ENCODE measurements at places on chromosomes 6 and 20.

- no peak for DNase-seq
Observed at GRCh38 chr6:84902354-84902928, 138.0 kb upstream of the TBX18 start.

DNA sequence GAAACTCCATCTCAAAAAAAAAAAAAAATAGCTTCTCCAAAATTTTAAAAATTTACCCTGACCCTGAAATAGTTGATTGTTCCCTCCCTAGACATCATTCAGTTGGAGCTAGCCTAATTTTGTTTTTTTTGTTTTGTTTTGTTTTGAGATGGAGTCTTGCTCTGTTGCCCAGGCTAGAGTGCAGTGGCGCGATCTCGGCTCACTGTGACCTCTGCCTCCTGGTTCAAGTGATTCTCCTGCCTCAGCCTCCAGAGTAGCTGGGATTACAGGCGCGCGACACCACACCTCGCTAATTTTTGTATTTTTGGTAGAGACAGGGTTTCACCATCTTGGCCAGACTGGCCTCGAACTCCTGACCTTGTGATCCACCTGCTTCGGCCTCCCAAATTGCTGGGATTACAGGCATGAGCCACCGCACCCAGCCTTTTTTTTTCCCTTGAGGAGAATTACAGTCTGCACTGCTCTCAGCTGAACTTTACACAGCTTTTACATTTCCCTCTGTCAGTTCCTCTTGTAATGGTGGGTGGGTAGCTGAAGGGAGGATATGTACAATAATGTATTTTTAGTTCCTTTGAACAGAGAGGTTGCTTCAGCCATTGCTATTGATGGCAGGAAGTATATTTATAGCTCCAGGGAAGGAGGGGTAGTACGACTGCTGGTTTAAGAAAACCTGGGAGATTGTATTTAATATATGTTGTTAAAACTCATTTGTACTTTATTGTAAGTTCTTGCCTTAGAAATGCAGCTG lies 27.7 kb downstream of the PTPRA start:
- DNase-seq = no peak

- DNase-seq = peak; percentile 85
Observed at GRCh38 chr6:168032005-168032760, 34.7 kb downstream of the KIF25 start.

DNA sequence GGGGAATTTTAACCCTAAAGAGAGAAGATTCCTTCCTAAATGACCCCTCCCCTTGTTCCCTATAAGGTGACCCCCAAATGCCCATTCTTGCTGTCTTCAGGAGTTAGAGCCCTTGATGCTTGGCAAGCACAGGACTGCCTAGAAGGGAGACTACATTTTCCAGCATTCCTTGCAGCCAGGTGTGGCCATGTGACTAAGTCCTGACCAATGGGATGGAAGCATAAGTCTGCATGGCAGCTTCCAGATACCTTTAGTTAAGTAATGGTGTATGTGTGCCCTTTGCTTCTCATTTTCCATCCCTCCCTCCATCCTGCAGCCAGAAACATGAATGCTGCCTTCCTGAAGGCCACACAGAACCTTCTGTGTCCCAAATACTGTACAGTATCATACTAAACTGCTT lies 5.5 kb downstream of the BFSP1 start:
- DNase-seq = no peak

DNA sequence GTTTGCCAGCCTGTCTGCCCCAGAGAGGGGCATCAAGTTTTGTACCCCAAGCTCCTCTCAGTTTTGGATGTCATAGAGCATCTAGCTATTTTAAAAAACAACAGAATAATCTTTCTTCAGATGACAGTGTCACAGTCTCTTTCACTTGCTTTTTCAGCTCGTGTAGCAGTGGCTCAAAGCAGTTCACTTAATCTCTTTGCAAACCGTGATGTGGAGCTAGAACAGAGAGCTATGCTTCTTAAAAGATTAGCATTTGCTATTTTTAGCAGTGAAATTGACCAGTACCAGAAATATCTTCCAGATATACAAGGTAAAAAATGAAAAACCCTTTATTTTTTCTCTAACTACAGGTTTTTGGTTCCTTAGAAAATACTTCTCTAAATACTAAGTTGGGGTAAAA lies 37.3 kb downstream of the PGM3 start:
- no peak for DNase-seq

DNA sequence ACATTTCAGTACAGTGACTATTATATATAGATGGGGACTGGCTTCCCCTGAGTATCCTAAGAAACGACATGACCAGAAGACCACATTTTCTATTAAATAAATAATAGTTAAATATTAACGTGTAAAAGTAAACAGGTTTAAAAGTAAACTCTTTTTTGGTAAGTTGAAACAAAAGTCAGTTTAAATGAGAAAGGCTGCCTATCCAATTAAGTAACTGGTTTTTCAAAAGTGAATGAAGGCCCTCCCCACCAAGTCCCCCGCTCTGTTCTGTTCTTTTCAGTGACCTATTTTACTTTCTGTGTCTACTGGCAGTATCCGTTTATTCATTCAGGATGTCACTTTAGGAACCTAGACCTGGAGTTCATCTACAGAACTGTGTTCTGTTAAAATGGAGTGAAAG lies 32.0 kb downstream of the QKI start:
- DNase-seq = no peak

GRCh38 chr6:81892891-81893290 lies 140.4 kb upstream of the TENT5A start:
- no peak for DNase-seq

DNA sequence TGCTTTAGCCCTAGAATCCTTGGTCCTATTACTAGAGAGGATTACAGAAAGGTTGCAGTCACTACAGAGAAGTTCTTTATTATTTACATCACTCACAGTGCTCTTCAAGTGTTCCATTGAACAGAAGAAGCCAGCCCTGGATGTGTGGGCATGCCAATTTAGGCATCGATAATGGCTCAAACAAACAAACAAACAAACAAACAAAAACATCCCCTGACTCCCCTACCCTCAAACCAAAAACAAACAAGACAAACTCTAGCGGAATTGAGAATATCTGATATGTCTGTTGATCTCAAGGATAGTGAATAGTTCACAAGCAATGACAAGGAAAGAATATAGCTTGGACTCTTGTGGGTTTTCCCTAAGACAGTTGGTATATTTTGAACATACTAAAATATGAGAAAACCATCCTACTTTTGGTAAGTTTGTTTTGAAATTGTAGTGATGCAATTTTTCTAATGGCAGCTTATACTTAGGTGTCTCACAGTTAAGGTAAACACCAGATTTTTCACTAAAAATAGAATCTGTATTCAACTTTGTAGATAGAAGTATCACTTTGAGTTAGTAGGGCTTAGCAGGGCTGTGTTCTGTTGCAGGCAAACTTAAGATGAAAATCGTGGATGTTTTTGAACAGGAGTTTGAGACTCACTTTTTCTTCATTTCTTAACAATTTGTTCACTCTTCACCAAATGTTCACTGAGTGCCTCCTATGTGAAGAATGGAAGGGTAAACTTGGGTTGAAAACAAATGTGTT lies 92.8 kb upstream of the FAM184A start:
- no peak for DNase-seq

DNA sequence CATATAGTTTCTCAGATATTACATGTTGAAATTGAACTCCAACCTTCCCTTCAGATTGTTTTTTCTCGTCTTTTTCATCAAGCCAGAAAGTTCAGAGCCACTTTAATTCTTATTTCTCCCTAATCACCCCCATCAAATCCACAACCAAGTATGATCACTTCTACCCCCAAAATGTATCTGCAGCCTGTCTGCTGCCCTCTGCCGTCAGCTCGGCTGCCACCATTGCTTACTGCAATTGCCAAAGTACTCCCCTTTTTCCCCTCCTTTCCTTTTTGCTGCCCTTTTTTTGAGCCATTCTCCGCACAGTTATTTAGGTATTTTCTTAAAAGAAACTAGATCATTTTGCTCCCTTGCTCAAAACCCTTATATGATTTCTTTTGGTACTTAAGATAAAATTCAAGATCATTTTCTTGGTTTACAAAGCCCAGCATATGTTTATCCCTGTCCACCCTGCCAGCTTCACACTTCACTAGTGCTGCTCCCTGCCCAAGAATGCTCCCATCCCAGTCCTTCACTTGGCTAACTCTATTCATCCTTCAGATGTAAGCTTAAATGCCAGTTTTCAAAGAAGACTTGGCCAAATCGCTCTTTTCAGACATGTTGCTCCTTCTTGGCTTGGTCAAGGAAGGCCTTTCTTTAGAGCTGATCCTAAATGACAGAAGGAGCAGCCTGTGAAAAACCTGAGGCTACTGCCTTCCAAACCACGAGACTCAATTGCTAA lies 63.7 kb downstream of the SH3BGRL2 start:
- no peak for DNase-seq

GRCh38 chr6:153099636-153100035 lies 31.4 kb downstream of the RGS17 start:
- no peak for DNase-seq

DNA sequence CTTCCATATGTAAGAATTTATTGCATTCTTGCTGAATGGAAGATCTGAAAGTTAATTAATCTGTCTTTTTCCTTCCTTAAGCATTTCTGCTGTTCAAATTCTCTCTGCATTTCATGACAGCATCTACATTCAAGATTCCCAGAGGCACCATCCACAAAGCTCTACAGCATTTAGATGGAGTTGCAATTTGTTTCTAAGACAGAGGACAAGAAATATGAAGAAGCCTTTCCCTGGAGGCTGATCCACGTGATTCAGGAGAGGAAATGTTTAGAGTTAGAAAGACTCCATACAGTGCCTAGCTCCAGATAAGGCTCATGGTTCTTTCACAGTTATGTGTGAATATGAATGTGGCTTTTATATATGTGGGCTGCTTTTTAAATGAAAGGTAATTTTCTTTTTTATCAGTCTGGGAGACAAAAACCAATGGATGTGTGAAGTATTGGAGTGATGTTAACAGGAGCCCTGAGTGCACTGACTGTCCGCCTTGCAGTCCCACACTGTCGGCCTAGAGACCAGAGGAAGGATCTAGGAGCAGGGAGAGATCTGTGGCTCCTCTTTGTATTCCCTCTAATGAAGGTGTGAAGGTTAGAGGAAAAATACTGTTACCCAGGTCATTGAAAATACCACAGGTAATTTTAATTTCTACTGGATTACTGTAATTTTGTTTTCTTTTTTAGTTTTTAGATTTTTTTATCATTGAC lies 686.6 kb upstream of the GJE1 start:
- no peak for DNase-seq

GRCh38 chr6:12311106-12311505 lies 20.9 kb downstream of the EDN1 start:
- DNase-seq = no peak

DNA sequence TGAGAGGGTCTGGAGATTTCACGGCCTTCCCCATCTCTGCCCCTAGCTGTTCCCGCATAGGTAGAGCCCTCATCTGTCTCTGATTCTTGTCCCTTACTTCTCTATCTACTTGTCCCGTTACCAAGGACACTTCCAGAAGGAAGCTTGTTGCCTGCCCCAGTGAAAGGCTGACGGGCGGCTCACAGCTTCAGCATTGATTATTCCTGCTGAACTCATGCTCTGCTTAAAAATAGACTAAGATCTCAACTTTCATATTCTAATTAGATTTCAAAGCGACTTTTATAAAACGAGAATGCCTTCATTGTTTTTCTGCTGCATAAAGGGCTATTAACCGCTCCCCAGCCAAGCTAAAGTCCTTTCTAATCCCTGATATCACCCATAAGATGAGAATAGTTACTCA lies 31.1 kb upstream of the MAFB start:
- no peak for DNase-seq

- peak; percentile 77 for DNase-seq
Observed at GRCh38 chr6:34154668-34155447, 9.0 kb upstream of the GRM4 start.

GRCh38 chr20:47464380-47465101 lies 37.1 kb upstream of the NCOA3 start:
- no peak for DNase-seq

DNA sequence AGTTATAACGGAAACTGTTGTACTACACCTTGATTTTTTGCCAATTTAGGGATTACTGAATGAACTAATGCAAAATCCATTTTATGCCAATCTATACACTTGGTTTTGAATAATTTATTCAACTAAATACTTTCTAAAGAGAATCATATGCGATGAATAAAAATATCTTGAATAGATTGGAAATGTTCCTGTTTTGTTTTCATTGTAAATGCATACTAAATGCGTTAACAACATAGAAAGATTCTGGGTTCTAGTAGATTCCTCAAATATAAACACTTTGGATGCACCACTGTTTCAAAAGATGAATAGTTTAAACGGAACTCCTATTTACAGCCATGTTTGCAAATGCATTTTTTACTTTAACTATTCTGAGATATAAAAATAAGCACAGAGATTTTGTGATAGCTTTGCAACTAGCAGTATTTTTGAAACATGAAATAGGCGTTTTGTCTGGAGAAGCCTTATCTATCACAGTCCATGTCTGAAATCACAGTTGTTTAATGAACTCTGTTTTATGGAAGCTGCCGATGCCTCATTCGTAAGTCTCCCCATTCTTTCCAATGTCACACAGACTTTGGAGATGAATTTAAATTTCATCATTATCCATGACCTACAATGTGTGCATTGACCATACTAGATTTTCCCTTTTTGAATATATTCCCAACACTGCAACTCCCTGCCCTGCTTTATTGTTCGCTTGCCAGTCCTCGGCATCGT lies 277.7 kb upstream of the QKI start:
- no peak for DNase-seq

- no peak for DNase-seq
Observed at GRCh38 chr6:140912686-140913085, 1220.0 kb upstream of the GJE1 start.

DNA sequence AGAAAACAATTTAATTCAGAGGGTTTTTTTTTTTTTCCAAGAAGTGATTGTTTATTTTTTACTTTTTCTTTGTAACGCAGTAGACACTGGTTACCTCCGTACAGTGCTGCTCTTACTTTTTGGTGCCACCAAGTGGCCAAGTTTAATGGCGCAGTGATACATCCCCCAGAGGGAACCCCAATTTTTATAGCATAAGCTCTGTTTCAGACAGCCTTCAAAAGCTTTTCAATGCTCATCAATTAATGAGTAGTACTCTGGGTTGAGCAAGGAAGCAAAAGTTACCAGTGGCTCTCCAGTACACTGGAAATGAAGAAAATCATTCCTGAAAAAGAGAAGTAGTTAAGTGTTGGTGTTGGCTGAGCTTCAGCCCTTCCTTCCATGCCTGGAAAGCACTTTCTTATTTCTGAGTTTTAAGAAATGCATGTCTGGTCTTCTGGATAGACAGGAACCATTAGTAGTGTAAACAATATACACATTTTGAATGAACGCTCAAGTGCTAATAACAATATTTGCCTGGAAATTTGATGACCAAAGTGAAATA lies 129.1 kb upstream of the SMLR1 start:
- DNase-seq = no peak

GRCh38 chr20:57743450-57744095 lies 33.8 kb upstream of the PMEPA1 start:
- no peak for DNase-seq

DNA sequence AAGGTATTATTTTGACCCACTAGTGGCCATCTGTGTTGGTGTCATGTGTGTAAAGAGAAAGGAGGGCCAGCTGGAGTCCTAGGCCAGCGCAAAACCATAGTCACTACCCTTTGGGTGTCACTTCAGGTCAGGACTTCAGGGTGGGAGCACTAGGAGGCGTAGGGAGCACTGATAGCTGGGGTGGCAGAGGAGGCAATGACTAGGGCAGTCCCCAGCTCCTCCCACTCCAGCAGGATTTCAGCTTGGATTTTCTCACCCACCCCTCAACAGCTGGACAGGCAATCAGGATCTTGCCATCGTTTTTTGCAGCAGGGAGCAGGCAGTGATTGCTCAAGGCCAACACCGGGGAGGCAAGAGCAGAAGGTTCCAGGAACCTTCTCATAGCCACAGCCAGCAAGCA lies 4.2 kb upstream of the HLA-DOA start:
- no peak for DNase-seq

- no peak for DNase-seq
Observed at GRCh38 chr6:53825532-53826321, 30.9 kb downstream of the LRRC1 start.

GRCh38 chr6:43779852-43780236 lies 9.8 kb downstream of the VEGFA start:
- DNase-seq = no peak

All from islet precursor cell (in vitro differentiated cells).